ENCODE measurements at places on chromosomes 11 and 22.

GRCh38 chr11:64598106-64598796, 7.2 kb downstream of the SLC22A12 start:
- no peak for DNase-seq

- no peak for DNase-seq
Measured at GRCh38 chr22:32052936-32053791, 10.1 kb downstream of the SLC5A1 start.

- peak; percentile 36 for DNase-seq
Measured at GRCh38 chr22:44023404-44024287, 456 bp upstream of the PARVB start.

DNA sequence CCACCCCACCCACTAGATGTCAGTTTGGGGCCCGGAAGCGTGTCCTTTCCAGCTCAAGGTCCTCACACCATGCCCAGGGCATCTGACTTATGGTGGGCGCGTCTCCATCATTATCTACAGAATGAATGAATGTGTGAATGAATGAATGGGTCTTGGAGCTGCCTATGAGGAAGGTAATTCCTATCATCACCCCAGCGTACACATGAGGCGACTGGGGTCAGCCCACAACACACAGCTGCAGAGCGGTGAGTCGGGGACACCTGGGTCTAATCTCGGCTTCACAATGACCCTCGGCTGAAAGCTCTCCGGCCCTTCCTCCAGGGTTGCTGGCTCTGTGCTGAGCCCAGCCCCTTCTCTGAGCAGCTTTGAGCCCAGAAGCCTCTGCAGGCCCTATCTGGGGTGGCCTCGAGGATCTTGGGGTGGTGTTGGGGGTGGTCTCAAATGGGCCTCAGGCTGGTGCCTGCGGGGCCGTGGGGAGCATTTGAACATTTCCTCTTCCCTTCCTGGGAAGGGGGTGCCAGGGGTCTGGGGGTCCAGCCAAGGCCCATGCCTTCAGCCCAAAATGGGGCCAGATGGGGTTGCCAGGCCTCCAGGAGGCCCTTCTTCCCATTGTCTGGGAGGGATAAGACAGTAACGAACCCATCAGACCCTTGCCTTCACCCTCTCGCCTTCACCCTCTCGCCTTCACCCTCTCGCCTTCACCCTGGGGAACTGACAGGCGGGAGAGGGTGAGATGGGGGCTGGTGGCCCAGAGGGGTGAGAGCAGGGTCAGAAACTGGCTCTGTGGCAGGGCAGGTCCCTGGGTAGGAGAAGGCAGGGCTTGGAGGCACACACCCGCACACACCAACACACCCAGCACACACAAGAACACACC, 82.4 kb downstream of the MYEOV start:
- DNase-seq = no peak

DNA sequence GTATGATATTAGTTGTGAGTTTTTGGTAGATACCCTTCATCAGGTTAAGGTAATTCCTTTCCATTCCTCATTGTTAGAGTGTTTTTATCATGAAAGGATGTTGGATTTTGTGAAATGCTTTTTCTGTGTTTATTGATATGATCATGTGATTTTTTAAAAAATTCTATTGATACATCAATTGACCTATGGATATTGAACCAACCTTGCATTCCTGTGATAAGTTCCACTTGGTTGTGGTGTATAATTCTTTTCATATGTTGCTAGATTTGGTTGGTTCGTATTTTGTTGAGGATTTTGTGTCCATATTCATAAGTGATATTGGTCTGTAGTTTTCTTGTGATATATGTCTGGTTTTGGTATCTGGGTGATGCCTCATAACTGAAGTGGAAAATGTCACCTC, 6.7 kb downstream of the ANKRD13D start:
- no peak for DNase-seq

- no peak for DNase-seq
Measured at GRCh38 chr11:65260756-65261590, 789 bp upstream of the POLA2 start.

GRCh38 chr22:29040385-29041275, 21.0 kb downstream of the C22orf31 start:
- peak; percentile 86 for DNase-seq

GRCh38 chr11:95373241-95373640, 142.2 kb upstream of the SESN3 start:
- DNase-seq = no peak

- DNase-seq = no peak
Measured at GRCh38 chr11:67055812-67056211, 835 bp upstream of the RHOD start.

DNA sequence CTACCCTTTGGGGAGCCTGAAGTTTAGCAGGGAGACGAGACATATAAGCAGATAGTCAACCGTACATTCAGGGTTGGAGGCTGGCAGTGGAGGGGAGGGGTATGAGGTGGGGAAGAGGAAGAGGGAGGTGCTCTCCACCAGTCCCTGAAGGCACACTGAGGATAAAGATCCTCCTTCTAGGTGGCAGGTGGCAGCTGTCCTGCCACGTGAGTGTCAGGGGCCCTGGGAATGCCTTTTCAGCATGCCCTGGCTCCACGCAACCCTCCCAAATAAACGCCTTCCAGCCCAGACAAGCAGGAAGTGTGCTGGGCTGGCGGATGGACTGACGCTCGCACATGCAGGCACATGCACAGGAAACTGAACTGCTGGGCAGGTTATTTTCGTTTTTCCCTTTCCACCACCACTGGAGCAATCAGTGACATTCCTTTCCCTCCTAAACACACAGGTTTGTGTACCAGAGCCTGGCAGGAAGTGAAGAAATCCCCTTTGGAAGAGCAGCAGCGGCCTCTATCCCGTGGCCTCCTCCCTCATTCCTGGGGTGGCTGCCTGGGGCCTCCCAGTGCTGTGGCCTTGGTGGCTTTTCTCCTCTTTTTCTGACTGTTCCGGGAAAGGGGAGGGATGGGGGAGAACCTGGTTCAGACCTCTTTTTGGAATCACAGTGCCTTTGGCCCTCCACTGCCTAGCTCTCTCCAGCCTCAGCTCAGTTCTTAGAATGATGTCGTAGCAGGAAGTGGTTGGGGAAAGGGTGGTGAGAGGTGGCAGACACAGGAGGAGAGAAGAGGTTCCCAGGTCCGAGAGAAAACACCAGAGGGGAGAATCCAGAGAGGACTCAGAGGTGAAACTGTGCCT, 157.0 kb upstream of the TIMP3 start:
- DNase-seq = peak; percentile 67

DNA sequence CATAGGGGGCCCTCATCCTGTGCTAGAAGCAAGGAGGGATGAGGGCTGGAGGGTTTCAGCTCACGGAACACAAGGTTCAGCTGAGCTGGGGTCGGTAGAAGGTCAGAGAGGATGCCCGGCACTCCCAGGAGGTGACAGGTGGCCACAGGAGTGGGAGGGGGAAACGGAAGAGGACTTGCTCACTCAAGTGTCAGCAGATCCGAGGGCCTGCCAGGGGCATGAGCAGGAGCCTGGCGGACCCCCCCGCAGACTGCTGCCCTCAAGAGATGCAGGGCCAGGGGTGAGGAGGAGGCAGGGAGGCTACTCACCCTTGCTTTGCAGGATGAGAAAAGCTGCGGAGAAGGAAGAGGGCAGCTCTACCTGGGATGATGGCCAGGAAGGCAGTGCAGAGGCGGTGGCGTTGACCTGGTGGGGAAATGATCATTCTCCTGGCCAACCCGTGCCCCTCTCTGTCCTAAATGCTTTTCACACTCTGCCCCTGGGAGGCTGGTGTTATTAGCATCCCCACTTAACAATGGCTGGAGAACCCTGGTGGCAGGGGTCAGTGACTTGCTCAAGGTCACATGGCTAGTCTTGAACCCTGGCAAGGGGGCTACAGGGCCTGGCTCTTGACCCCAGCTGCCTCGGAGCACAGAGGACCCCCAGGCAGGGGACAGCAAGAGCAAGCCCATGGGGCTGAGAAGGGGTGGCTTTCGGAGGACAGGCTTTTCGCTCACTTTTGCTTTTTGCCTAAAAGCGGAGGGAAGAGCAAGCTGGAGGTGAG, 30.1 kb upstream of the CSNK1E start:
- no peak for DNase-seq

- DNase-seq = no peak
Measured at GRCh38 chr11:114161486-114162250, 102.2 kb downstream of the ZBTB16 start.

DNA sequence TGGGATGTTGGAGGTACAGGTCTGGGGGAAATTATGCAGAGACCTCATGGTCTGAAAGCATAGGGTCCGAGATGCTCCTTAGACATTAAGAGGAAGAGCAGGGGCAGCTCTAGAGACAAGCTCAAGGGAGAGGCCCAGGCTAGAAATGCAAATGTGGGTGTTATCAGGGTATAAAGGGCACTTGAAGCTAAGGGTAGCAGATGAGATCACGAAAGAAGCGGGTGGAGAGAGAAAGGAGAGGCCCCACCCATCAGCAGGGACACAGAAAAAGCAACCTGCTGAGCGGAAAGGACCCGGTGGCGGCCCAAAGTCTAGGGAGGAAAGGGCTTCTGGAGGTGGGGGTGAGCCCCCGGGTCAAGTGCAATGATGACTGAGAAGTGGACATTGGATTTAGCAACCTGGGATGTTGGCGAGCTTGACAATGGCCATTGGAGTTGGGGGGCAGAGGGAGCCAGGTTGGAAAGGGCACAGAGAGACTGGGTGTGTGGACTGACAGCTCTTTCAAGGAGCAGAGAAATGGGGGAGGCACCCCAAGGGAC, 8.9 kb downstream of the TMPRSS6 start:
- no peak for DNase-seq

DNA sequence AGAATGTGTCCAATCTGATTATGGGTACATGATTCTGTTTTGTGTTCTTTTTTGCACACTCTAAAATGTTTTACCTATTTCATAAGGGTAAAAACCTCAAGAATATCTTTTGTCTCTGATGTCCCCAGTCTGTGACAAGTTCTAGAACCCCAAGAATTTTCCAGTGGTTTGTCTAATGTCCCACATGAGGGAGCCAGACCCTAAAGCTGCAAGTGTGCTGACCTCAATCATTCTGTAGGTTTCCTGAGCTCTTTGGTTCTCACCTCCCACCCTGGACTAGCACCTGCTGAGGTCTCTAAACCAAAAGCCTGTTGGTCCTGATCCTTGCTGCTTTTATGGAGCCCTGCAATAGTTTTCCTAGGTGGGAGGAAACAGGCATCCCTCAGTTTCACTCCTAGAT, 149.8 kb upstream of the MPPED2 start:
- no peak for DNase-seq

DNA sequence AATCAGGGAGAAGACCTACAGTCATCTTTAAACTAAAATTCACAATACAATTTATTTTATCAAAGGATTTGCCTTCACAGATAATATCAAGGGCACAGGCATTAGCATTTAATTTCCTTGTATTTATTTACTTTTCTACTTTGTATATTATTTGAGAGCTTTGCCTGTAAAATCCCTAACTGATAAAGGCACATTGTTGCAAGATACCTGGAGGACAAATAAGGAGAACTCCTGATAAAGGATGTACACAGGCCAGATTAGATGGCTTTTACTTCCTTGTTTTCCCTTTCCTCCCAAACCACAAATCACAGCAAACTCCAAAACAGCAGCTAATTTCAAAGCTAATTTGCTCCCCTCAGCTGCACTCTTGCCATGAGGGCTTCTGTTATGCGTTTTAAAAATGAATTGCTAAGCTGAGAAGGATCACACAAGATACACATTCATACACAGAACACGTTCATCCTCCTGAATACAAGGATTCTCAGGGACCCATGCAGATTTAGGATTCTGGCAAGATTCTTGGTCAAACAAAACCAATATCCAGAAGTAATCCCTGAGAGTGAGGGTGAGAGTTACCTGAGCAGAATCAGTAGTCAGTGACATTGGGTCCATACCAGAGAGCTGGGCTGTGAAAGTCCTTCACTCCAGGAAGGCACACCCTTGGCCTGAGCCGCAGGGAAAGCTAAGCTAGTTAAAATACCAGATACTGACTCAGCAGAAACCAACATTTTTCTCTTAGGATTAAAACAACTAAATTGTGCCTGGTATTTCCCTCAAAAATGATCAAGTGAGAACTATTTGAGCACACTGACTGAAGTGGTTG, 100.3 kb upstream of the CLPB start:
- DNase-seq = peak; percentile 13

DNA sequence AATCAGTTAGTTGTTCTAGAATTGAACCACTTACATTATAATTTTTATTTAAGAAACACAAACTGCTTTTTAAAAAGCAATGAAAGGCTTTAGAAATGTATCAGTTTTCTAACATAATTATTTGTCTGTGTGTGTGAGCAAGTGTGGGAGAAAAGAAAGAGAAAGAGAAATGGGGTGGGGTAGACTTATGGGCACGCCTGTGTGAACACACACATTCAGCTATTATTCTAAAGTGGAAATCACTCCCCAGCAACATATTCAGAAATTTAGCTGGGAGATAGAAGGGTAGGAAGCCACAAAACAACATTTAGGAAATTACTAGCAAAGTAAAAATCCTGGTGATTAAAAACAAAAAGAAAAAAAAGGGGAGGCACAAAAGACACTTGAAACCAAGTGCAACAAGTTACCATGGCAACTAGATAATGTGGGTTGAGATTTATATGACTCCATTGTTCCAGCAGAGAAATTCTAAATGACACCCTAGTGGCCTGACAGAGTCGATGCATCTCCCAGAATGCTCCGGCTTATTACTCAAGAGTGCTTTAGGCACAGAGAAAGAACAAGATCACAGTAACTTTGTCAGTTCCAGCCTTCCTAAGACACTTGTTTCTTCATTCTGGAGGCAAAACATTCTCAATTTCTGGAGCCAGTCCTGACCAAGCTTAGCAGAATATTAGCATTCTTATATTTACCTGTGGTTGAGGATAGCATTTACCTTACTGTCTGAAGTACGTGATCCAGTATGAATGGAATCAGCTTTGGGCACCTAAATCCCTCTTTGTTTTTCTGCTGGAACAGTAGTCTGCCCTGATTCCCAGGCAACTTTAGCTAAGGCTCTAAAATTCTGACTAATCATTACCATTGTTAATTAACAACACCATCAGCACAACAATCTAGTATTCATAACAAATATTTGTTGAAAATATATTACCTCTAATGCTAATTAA, 444.4 kb downstream of the DLG2 start:
- peak; percentile 31 for DNase-seq

GRCh38 chr22:25404556-25404927, 159.9 kb upstream of the GRK3 start:
- no peak for DNase-seq

GRCh38 chr11:134579724-134580609, 167.9 kb upstream of the B3GAT1 start:
- no peak for DNase-seq

DNA sequence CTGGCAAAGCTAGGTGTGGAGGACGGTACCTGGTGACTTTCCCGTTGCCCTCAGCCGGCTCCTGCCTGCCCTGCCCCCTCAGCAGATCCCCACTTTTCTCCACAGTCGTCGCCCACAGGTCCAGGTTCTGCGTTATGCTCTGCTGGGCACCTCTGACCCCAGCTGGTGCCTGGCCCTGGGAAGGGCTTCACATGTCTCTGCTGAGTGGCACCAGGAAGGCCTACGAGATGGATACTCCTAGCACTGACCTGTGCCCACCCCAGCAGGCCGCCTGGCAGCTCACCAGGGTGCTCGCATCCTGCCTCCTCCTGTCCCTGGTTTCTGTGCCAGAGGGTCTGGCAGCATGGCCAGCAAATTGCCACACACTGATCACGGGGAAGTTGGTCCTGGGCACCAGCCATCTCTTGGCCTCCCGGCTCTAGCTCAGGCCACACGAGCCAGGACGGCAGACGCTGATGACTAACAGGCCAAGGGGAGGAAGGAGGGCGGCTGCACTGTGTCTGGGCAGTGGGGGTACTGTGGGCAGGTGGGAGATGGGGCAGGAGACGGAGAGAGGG, 13.8 kb downstream of the CARS1 start:
- no peak for DNase-seq
